CD4-positive, alpha-beta memory T cell (primary cell): ENCODE measurements at places on chromosomes 1 and 21. TPM values are rescaled to one million over a fixed set of nuclear protein-coding genes. Genes with fewer than 3 reads are reported as not detected.
A peak's percentile ranks its signal among the peaks of the same experiment; 100 is the strongest.

DNA sequence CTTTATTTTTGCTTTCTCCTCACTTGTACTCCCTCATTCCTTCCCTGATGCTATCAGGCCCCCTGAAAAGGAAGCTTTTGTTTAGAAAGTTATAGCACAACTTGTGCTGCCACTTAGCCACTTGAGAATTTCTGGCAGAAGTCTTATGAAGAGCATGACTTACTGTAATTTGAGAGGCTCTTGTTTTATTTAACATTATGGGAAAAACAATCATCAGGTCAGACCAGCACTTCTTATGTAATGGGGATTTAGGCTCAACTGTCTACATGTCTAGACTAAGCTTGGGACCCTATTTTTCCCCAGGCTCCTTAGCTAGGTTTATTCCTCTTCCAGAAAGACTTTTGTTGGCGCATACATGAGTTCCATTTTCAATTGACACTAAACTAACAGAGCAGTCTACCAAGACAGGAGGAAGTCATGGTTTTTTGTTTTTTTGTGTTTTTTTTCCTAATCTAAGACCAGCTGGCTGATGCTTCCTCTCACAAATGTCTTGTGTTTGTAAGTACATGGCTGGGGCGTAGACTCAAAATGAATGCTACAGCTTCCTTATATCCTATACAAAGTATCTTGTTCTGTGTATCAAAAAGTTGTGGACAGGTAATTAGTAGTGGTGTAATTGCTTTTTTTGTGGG is 31.5 kb downstream of the TNFSF4 start:
- H3K36me3 ChIP-seq: no peaks in the 10 kb centered on the region
- no peaks in the 10 kb centered on the region for H3K4me1 ChIP-seq
- H3K27me3 ChIP-seq: no peaks in the 10 kb centered on the region
- H3K27ac ChIP-seq: no peak overlapping the region
- no peak overlapping the region for H3K4me3 ChIP-seq
- DNase-seq: no peak

GRCh38 chr1:78472851-78473496 is 17.8 kb upstream of the PTGFR start:
- H3K27me3 ChIP-seq: no peaks in the 10 kb centered on the region
- no peaks in the 10 kb centered on the region for H3K36me3 ChIP-seq
- no peaks in the 10 kb centered on the region for H3K4me1 ChIP-seq
- H3K27ac ChIP-seq: no peak overlapping the region
- H3K4me3 ChIP-seq: no peak overlapping the region

- no peak overlapping the region for H3K4me3 ChIP-seq
- no peaks in the 10 kb centered on the region for H3K27me3 ChIP-seq
- no peak for DNase-seq
- no peaks in the 10 kb centered on the region for H3K4me1 ChIP-seq
- no peaks in the 10 kb centered on the region for H3K36me3 ChIP-seq
- no peak overlapping the region for H3K27ac ChIP-seq
Measured at GRCh38 chr21:15300131-15300530, 235.3 kb upstream of the NRIP1 start.

GRCh38 chr1:156571261-156571852 is 1.0 kb downstream of the IQGAP3 start:
- H3K36me3 ChIP-seq: no peaks in the 10 kb centered on the region
- peaks cover 11% of the 10 kb centered on the region for H3K4me1 ChIP-seq
- H3K27me3 ChIP-seq: peaks cover 9% of the 10 kb centered on the region

- H3K27ac ChIP-seq: no peak overlapping the region
- no peaks in the 10 kb centered on the region for H3K4me1 ChIP-seq
- no peak for DNase-seq
Measured at GRCh38 chr21:15276243-15276642, 211.4 kb upstream of the NRIP1 start.

GRCh38 chr1:33895976-33896375 is 32.1 kb downstream of the HMGB4 start:
- H3K36me3 ChIP-seq: no peaks in the 10 kb centered on the region
- no peak overlapping the region for H3K27ac ChIP-seq
- DNase-seq: no peak
- no peak overlapping the region for H3K4me3 ChIP-seq

DNA sequence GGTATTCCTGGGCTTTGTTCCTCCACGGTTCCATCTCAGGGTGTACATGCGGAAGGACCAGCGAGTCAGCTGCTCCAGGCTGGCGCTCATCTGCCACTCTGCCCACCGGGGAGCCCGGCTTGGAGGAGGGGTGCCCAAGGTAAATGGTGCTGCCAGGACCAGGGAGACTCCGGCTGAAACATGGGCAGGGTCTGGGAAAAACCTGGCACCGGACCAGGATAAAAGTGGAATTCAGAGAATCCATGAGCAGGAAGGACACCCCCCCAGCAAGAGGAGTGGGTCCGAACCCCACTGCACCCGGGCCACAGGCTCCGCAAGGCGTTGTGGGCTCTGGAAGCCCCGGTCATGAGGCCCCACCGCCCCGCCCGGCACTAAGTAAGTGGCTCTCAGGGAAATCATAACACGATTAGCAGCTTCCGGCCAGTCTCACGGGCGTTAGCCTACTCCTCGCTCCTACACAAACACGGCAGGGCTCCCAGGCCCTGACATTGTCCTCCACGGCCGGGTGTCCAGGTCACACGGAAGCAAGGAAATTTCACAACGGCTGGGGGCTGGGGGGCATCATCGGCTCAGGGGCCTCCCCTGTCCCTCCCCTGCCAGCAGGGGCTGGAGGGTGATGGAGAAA is 21.1 kb downstream of the MEGF6 start:
- no peak overlapping the region for H3K27ac ChIP-seq
- H3K36me3 ChIP-seq: no peaks in the 10 kb centered on the region
- no peak overlapping the region for H3K4me3 ChIP-seq
- DNase-seq: no peak
- H3K27me3 ChIP-seq: no peaks in the 10 kb centered on the region

DNA sequence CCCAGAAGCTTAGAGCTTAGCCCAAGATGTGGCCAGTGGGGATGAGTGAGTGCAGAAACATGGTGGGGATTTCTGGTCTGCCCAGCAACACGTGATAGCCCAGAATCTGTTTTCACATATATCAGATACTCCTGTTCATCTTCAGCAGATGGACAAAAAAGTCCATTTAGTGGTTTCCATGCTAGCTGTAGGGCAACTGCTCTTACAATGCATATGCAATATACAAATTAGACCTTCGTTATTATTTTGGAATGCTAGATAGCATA is 96.9 kb upstream of the SGIP1 start:
- H3K36me3 ChIP-seq: no peaks in the 10 kb centered on the region
- DNase-seq: no peak
- H3K27me3 ChIP-seq: no peaks in the 10 kb centered on the region
- no peak overlapping the region for H3K27ac ChIP-seq
- peaks cover 21% of the 10 kb centered on the region for H3K4me1 ChIP-seq

- peaks cover 15% of the 10 kb centered on the region for H3K36me3 ChIP-seq
- peaks cover 56% of the 10 kb centered on the region for H3K4me1 ChIP-seq
- peak; percentile 91 for DNase-seq
- H3K27ac ChIP-seq: peak within 1 kb of the TSS; percentile 88
- H3K27me3 ChIP-seq: no peaks in the 10 kb centered on the region
Measured at GRCh38 chr1:52056163-52056936, at the start of gene BTF3L4. TSS of gene BTF3L4 (plus strand) at chr1:52056295. CDS start at chr1:52059848, 3,553 bp downstream.

DNA sequence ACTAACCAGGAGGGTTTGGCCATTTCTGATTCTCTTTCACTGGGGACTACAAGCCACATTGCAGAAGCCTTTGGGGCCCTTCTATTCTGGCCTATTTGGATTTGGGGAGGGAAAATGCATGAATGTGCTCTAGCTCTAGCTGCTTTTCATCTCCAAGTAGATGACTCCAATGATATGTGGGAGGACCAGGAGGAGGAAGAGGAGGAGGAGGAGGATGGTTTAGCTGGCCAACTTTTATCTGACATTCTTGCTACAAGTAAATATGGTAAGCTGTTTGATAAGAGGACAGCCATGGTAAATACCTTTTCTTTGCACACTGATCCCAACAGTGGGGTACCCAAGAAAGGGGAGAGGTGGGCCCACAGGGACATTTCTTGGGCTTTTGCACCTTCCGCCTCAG is 14.0 kb upstream of the SHISA4 start:
- H3K36me3 ChIP-seq: peaks cover 48% of the 10 kb centered on the region
- no peak overlapping the region for H3K4me3 ChIP-seq
- H3K4me1 ChIP-seq: no peaks in the 10 kb centered on the region
- DNase-seq: no peak
- no peaks in the 10 kb centered on the region for H3K27me3 ChIP-seq

GRCh38 chr1:25902462-25902861 is 3.8 kb downstream of the STMN1 start:
- no peak overlapping the region for H3K4me3 ChIP-seq
- H3K36me3 ChIP-seq: no peaks in the 10 kb centered on the region
- peaks cover 26% of the 10 kb centered on the region for H3K4me1 ChIP-seq
- no peak for DNase-seq
- no peak overlapping the region for H3K27ac ChIP-seq

DNA sequence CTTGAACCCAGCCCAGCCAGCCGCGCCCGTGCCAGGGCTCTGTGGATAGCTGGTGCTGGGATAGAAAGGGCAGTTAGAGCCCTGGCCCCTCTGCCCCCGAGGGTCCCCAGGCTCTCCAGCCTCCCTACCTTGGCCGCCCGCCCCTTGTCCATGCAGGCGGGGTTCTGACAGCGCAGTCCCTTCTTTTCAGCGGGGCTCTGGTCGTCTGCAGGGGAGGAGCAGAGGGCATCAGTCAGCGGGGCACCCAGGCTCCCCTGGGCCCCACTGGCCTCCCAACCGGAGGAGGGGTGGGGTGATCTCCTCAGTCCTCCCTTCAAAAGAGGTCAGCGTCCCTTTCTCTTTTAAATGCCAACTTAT is 4.9 kb upstream of the PLEKHG5 start:
- DNase-seq: no peak
- no peak overlapping the region for H3K4me3 ChIP-seq
- H3K27me3 ChIP-seq: no peaks in the 10 kb centered on the region
- peaks cover 16% of the 10 kb centered on the region for H3K4me1 ChIP-seq
- no peaks in the 10 kb centered on the region for H3K36me3 ChIP-seq
- no peak overlapping the region for H3K27ac ChIP-seq

GRCh38 chr1:25673962-25674806 is 57.6 kb downstream of the MAN1C1 start:
- peaks cover 86% of the 10 kb centered on the region for H3K4me1 ChIP-seq
- no peaks in the 10 kb centered on the region for H3K36me3 ChIP-seq
- no peak overlapping the region for H3K27ac ChIP-seq
- no peak for DNase-seq

DNA sequence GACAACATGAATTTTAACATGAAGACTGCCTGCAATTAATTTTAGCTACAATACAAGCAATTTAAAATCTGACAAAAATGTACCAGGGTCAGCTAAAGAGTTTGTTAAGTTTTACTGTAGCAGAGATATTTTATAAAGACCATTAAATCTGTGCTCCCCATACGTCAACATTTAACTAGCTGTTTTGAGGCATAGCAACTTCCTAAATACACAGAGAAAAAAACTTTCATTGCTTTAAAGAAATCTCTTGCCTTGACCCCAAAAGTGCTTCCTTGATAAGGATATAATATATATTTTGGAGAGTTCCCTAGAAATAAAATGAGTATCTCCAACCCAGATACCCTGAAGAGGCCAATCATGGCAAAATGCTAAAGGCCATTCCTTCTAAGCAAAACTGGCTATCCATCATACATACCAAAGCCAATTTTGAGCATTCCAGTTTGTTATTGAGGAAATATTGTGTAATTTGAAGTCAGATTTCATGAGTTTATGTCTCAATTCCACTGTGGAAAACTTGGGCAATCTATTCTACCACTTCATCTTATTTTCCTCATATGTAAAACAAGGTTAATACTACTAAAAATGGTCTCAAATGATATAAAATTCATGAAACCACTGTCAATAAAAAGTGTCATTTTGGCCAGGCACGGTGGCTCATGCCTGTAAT is 19.1 kb downstream of the ASPM start:
- H3K27me3 ChIP-seq: no peaks in the 10 kb centered on the region
- H3K4me3 ChIP-seq: no peak overlapping the region
- H3K27ac ChIP-seq: no peak overlapping the region
- no peak for DNase-seq
- peaks cover 5% of the 10 kb centered on the region for H3K4me1 ChIP-seq

- no peaks in the 10 kb centered on the region for H3K4me1 ChIP-seq
- no peak overlapping the region for H3K4me3 ChIP-seq
- no peaks in the 10 kb centered on the region for H3K27me3 ChIP-seq
Measured at GRCh38 chr1:76666499-76666898, 200.8 kb upstream of the ST6GALNAC5 start.

DNA sequence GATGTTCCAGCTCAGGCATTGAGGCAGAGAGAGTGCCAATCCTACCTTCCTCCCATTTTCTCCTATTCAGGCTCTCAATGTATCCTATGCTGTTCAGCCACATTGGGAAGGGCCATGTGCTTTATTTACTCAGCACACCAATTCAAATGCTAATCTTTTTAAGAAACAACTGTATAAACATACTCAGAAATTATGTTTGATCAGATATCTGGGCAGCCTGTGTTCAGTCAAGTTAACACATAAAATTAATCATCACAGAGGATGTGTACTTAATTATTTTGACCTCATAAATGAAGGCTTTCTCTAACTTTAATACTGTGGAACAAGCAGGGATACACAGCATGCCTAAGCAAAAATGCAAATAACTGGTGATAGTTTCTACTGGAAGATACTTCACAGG is 149.8 kb downstream of the NCAM2 start:
- H3K27ac ChIP-seq: no peak overlapping the region
- no peaks in the 10 kb centered on the region for H3K36me3 ChIP-seq
- no peaks in the 10 kb centered on the region for H3K4me1 ChIP-seq
- no peak overlapping the region for H3K4me3 ChIP-seq
- no peak for DNase-seq
- no peaks in the 10 kb centered on the region for H3K27me3 ChIP-seq

GRCh38 chr1:240295811-240296210 is 204.1 kb downstream of the FMN2 start:
- no peaks in the 10 kb centered on the region for H3K27me3 ChIP-seq
- H3K27ac ChIP-seq: no peak overlapping the region
- H3K4me1 ChIP-seq: no peaks in the 10 kb centered on the region

DNA sequence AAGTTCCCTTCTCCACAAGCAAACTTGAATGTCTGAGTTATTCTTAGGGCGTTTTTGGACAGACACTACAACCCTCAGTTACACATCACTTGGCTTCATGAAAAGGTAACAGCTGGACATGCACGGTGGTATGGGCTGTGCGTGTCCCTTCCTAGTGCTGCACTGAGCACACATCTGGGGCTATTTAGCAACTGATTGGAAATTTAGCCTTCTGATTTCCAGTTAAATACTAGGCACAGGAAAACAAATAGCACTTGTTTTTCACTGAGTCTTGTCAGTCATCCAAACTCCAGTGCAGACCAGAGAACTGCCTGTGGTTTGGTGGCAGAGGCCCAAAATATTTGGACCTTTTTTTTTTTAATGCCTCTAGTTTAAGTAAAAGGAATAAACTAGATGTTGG is 134.7 kb downstream of the TGFBR3 start:
- H3K4me3 ChIP-seq: no peak overlapping the region
- H3K27me3 ChIP-seq: no peaks in the 10 kb centered on the region
- peaks cover 18% of the 10 kb centered on the region for H3K4me1 ChIP-seq
- no peak for DNase-seq

The C8B gene
- not detected for polyA plus RNA-seq

The LRRC39 gene
- polyA plus RNA-seq: 0.13 TPM

The SZT2 gene
- 8.9 TPM for polyA plus RNA-seq

The SLC6A9 gene
- polyA plus RNA-seq: not detected
